Left forelimb (tissue), 1 donor: ENCODE measurements at places on chromosomes 3 and 15.

DNA sequence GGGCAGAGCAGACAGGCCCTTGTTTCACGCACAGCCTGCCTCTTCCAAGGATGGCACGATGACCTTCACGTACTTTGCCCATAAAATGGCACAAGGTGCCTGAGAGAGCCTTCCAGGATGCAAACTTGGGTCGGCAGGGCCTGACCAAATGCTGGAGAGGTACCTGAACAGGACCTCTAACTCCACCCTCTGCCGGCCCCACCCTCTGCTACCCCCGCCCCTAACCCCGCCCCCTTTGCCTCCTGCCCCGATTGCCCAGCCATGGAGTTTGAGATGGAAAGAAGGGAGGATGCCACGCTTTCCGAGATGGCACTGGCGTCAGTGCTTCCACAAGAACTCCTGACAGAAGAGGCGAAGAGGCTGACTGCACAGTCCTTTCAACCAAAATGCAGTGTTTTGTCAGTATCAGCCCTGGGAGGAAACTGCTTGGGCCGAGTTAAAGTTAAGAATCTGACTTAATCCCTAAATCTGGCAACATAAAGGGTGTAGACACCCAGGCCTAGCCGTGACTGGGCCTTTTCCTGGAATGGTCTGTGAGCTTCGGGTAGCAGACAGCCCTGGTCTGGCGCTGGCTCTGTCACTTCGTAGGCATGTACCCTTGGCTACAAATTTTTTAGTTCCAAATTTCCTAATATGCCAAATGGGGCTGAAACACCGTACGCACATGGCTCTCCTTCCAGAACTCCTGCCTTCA, 230.3 kb upstream of the RGMA start:
- no peak for DNase-seq

DNA sequence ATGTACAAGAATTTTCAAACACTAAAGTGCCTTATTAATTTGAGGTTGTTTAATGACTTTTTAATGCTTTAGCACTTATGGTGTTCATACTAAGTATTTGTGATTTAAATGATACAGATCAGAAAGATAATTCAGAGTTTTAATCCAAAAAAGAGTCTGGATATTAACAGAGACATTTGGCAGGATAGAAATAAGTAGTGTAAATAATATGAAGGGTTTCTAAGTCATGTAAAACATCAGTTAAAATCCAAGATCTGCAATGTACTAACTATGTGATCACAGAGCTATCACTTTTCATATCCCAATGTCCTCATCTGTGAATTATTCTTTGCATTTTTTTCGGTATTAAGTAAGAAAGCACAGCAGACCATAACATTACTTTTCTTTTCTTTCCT, 62.9 kb downstream of the CD200 start:
- DNase-seq = no peak

DNA sequence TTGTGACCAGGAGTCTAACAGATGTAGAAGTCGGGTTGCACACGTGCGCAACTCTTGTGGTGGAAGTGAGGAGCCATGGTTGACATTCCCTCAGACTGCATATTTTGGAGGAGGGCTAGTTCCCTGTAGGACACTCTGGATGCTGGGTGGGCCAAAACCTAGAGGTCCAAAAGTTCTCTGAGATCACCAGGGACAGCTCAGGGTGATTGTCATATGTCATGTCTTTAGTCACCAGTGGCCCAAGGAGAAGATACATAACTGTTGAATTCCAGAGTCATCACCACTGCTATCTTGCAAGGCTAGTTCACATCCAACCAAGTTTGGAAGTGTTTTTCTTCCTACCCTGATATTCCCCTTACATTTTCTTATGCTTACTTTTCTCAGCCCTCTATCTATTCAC, 95.2 kb upstream of the C3orf80 start:
- no peak for DNase-seq

- DNase-seq = no peak
Observed at GRCh38 chr3:189049458-189050236, 122.1 kb upstream of the TPRG1 start.

DNA sequence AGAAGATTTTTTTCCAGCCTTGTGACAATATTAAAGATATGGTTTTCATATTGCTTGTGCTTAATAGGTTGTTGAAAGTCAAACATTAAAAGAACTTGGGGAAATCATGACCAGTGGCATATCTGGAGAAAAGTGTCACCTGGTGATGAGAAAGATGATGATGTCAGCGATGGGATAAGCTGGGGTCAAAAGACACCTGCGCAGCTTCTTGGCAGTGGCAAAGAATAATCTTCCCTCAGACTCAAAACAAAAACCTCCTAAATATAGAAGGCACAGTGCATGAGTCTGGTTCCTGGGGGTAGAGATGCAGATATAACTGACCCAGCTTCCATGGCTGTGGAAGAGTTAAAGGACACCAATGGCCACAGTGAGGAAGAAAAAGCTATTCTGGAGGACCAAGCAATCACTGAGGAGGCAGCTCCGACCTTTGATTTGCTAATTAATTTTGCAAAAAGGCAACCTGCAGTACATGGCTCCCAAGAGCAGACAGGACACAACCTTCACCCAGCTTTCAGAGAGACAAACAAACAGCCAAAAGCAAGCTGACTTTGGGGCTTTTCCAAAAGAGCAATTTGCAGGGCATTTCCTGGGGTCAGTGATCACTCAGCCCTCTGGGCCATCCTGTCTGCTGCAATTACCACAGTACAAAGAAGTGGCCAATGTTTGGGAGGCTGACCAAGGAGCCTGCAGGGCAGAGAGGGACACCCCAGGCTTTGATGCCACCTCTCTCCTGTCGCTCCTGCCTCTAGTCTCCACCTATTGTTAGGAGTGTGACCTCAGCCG, 17.6 kb upstream of the SEMA5B start:
- DNase-seq = no peak
